ENCODE measurements at places on chromosomes 2 and 18. TPM values are rescaled to one million over a fixed set of nuclear protein-coding genes. Genes with fewer than 3 reads are reported as not detected.
A peak's percentile ranks its signal among the peaks of the same experiment; 100 is the strongest.

GRCh38 chr2:140586379-140586778 is 1544.4 kb downstream of the LRP1B start:
- no peak for DNase-seq

DNA sequence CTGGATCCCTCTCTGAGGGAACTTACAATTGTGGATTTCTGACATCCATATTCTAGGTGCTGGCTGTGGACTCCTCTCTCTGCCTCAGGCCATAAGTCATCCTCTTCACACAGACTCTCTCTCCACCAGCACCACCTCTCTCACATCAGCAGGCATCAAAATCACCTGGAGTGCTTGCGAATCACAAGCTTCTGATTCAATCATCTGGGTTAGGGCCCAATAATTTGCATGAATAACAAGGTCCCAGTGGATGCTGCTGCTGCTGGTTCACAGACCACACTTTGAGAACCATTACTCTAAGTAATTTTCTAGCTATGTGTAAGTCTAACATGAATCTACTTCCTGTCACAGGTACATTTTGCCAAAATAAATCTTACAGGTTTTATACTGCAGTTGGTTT is 214.9 kb downstream of the DSEL start:
- DNase-seq: no peak

DNA sequence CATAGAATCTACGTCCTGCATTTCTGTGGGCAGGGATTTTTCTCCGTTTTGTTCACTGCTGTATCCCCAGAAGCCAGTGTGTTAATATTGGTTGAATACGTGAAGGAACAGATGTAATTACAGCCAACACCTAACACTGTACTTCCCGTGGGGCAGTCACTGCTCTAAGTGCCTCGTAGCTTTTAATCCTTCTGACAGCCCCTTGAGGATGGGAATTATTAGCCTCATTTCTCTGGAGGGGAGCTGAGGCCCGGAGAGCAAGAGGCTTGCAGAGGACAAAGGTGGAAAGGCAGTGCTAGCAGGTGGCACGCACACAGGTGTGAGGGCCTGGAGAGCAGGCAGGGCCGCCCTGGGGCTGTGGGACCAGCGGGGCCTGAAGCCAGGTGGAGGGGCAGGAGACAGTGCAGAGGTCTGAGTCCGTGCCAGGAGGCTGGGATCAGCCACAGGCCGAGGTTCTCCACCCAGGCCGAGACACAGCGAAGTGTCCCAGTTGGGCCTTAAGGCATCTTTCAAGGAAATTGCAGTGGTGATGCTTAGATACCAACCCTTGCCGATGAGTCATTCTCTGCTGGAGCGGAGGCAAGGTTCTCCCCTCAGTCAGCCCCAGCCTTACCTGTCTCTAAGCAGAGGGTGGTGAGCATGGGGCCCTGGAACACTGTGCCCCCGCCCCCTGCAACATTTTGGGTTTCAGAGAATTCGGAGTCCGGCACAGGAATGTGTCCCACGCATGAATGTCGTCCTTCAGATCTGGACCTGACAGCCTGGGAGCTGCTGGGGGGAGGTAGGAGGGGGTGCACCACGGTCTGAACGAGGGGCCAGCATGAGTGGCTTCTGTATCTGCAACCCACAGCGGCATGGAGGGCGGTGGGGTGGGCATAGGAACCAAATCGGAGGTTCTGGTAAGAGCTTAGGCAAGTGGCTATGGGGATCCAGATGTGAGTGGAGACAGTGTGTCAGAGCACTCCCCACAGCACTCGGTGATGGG is 122.6 kb downstream of the GBX2 start:
- DNase-seq: no peak

DNA sequence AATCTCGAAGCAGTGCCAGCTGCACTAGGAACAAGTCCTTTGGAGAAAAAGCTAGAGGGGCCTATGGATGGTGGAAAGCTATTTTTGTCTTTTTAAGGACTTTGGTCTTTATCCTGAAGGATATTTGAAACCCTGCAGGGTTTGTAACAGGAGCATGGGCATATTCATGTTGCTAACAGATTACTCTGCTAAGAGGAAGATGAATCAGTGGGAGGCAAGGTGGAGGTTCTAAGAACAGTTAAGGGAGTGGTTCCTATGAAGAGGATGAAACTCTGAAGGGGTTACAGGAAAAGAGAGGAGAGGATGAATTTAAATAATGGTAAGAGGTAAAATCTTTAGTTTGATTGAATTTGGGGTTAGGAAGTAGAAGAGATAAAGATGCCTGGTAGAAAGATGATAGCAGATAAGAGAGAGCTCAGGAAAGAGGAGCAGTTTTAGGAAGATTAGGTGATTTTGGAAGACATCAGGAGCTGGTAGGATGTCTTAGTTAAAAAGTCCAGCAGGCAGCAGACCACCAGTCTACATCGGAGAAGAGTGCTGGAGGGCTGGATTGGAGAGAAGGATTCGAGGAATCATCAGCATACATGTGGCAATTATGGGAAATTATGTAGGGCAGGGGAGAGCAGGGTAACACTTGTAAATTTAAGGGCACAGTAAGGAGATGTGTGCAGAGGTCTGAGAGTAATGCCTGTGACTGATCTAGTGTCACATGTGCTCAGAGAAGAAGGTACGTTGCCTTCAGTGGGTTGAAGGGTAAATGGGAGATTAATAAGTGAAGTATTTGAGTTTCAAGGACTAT is 39.3 kb upstream of the C1GALT1C1L start:
- no peak for DNase-seq

GRCh38 chr2:46315103-46315890 is 18.1 kb downstream of the EPAS1 start:
- no peak for DNase-seq

DNA sequence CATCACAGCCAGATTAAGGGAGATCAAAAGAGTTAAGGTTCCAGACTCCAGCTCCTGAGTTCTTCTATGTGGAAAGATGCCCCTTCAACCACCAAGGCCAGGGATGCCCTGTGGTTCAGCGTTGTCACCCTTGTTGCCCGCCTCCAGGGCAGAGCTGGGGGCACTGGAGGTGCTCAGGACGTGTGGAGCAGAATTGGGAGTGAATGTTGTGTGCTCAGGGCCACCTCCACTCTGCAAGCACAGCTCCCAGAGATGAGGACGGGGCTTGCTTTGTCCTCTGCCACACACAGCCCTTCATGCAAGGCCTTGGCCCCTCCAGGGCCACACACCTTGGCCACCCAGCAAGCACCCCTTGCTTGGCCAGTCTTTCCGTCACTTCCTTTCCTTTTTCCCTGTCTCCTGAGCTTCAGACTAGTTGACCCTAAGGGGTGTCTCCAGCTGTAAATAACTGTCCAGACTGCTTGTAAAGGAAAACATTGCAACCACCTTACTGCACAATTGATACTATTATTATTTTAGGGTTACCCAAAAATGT is 103.3 kb downstream of the AGAP1 start:
- DNase-seq: no peak

GRCh38 chr2:84631047-84631446 is 114.7 kb downstream of the DNAH6 start:
- no peak for DNase-seq

DNA sequence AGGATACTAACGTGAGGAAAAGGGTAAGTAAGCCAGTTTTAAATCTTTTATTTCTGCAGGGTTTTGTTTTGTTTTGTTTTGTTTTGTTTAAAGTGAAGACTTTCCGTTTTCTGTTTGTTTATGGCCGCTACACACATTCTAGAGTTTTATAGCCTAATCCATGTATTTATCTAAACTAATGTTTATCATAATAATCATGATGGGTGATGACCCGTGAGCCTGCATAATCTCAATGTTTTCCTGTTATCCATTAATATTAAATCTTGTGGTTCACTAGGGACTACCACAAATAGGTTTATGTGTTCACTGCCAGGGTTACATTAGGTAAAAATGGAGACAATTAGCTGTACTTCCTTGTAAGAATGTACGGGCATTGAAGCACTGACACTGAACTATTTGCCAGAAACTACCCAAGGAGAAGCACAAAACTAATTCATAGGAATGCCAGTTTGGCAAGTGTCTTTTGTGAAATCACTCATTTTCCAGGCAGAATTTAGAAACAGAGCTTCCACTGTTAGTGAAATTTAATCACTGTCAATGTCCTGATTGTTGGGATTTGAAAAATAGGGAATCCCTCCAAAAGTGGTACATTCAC is 574.8 kb downstream of the LRP1B start:
- DNase-seq: no peak

- DNase-seq: no peak
These were observed 1084.7 kb upstream of the NXPH2 start for GRCh38 chr2:139864821-139865302.

DNA sequence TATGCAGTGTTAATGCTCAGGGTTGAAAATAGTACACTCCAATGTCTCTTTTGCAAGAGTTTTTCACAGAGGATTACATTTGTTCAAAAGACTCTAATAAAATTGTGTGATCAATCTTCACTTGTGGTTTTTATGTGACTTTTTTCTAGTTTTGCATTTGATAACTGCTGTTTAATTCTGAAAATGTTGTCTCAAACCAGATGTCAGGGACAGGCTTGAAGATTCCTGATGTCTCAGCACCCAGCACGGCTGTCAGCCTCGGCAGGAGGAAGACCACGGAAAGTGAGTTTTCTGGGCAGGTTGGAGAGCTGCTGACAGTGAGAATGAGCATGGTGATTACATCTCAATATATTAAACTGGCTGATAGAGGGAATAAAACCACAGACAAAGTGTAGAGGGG is 9.1 kb downstream of the SOX11 start:
- DNase-seq: no peak

- DNase-seq: no peak
These were observed 177.7 kb downstream of the MREG start for GRCh38 chr2:215835657-215836056.

DNA sequence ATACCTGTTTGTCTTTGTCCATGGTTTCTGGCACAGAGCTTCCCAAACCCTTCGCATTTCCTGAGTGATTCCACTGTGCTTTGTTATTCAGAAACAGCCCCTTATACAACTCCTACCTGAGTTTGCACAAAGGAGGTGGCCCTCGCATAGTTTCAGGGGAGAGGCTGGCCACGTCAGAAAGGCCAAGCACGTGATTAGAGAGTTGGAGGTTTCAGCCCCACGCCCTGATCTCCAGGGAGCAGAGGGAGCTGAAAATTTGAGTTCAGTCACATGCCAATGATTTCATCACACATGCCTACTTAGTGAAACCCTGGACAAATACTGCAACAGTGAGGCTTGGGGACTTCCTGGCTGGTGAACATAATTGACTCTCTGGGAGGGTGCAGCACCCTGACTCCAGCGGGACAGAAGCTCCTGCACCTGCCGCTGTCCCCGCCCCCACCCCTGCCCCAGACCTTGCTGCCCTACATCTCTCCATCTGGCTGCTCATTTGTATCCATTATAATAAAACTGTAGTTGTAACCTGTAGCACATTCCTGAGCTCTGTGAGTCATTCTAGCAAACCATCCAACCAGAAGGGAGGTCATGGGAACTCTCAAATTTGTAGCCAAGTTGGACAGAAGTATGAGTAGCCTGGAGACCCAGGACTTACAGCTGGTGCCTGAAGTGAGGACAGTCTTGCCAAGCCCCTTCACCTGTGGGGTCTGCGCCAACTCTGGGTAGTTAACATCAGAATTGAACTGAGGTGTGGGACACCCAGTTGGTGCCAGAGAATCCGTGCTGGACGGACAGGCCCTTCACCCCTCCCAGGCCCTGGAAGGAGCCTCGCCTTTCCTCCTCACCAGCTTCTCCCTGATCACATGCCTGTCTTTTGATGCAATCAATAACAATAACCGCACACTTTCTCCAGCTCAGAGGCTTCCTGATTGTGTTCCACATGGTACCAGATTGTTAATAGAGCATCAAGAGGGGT is 224.3 kb downstream of the ANAPC1 start:
- DNase-seq: peak; percentile 41

DNA sequence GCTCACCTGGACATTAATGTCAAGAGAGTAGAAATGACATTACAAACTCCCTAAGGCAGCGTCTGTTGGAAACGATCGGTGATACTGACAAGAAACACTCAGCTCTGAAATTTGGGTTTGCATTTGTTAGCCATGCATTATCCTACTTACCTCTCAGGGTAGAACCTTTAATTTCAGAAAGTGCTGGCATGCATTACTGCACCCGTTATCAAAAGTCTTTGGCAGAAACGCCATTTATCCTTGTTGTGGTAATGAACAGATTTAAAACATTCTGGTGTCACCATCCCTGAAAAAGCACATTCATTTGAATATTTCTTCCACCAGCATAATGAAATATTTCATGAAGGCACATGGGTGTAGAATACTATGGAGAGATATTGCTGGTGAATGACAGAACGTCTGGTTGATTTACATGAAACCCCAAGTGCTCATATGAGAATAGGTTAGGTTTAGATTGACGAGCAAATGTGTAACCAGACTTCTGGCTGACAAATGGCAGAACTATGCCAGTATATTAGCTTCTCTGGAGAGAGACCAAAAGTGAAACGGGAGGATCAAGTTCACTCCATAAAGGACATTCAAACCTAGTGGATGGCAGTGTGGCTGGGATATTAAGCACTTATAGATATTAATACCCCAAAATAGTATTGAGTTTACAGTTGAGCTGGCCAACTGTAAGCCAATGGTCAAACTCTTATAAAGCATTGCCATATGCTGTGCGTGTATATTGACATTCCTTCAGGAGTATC is 53.5 kb upstream of the ITGB6 start:
- DNase-seq: no peak

GRCh38 chr2:74107071-74107470 is 40.6 kb downstream of the BOLA3 start:
- peak; percentile 7 for DNase-seq

- no peak for DNase-seq
These were observed 11.5 kb upstream of the RNU4ATAC start for GRCh38 chr2:121519153-121519552.

DNA sequence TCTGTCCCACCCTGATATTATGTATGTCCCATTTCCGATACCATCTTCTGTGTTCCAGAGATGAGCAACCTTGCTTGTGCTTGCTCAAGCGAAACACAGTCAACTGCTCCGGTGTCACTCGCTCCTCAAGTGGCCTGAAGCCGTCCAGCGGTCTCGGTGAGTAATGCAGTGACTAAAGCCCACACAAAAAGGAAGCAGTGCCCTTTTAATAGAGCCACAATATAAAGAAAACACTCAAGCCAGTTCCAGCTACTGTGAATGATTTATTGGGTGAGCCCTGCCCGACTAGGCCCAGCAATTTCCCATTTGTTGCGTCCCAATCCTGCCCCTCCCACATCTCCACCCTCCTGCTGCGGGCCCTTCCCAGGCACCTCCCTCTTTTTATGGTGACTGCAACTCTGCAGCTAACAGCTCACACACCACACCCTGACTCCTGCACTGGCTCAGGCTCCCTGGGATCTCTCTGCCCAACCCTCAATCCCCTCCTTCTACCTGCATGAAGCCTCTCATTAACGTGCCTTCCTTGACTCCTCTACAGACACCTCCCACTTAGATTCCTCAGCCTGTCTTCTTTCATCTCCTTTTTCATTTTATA is 44.2 kb upstream of the DSC1 start:
- no peak for DNase-seq

DNA sequence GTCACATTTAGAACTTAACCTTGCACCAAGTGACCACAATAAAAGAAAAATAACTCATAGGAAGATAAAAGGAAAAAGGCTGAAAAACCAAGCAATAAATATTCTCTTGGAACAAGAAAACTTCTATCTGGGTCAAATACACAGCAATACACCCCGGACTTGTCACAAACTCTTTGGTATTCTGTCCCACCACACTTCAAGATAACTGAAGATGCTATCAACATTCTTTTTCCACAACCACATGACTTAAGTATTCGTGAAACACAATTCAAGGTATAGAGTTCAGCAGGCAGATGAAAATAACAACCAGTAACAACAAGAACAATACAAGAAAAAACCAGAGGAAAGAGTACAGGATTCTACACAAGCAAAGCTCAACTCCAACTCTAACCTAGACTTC is 18.0 kb downstream of the MBD2 start:
- peak; percentile 6 for DNase-seq

NETO1 gene
- 0.33 TPM for total RNA-seq

MYOM1 gene
- 1.1 TPM for total RNA-seq

DPP4 gene
- 23.9 TPM for total RNA-seq

TNFAIP6 gene
- total RNA-seq: 2.3 TPM

FOXI3 gene
- total RNA-seq: 0.05 TPM

NR4A2 gene
- 0.61 TPM for total RNA-seq
